ENCODE measurements at places on chromosomes 4 and X.
A peak's percentile ranks its signal among the peaks of the same experiment; 100 is the strongest.

DNA sequence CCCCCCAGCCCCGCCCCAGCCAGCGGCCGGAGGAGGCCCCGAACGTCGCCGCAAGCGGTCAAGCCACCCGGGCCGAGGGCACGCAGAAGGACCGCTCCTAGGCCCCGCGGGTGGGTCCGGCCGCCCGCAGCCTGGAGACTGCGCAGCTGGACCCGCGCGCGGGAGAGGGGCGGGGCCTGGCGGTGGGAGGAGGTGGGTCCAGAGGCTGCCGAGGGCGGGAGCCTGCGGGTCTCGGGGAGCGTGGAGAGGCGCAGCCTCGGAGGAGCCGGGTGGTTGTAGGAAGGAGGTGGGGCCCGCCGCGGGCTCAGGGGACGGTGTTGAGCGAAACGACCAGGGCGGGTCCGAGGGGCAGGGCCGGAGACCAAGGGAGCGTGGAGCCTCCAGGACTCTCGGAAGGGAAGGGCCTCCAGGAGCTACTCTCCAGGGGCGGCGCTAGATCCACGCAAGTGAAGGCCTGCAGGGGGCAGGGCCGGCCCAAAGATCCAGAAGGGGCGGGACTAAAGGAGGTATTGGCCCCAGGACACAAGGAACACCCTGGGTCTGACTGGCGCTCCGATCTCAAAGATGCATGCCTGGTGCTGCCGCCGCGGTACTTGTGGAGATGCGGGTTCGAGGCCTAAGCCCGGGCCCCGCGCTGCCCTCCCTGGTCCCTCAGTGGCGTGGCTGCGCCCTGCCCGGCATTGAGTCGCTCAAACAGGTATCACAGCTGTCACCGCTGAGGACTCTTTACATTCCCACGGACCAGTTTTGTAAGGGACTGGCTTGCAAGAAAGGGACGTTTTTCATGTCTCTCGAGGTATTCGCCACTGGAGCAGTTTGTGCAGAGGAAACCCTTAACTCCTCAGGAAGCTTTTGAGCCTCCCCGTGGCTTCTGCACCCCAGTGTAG lies 5.9 kb downstream of the TIMM17B start:
- peak; percentile 95 for DNase-seq

- DNase-seq = no peak
Measured at GRCh38 chr4:144721994-144722393, 76.0 kb downstream of the HHIP start.

GRCh38 chr4:10879411-10880110 lies 195.0 kb upstream of the CLNK start:
- no peak for DNase-seq

- no peak for DNase-seq
Measured at GRCh38 chr4:2962614-2963174, 512 bp downstream of the NOP14 start.

DNA sequence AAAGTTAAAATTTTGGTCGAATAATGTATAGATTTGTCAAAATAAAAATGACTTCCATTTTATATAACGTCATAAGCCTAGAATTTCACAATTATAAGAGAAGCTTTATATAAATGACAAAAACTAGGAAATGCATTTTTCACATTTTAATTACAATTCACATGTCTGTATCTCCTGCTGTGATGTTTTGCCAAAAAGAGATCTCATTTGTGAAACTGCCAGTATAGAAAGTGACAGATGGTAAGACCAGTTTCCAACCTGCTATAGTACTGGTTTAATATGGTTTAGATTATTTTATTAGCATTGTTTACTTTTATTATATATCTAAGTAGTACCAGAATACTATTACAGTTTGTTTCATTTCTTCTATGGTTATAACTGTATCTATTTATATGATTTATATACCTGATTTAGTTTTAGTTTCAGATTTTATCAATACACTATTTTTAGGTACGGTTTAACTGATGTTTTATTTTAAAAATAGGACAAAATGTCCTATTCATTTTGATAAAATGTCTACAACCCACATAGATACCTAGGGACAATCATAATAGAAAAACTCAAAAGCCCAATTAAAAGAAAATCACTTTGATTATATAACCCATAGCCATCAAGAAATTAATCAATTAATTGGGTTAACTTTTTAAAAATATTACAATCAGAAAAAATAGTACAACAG lies 5.4 kb upstream of the CCSER1 start:
- DNase-seq = no peak

- DNase-seq = no peak
Measured at GRCh38 chrX:107691024-107691448, 62.7 kb downstream of the PRPS1 start.

GRCh38 chrX:2135421-2135820 lies 365.4 kb downstream of the DHRSX start:
- DNase-seq = no peak
